ENCODE measurements at places on chromosomes 5 and 9. TPM values are rescaled to one million over a fixed set of nuclear protein-coding genes. Genes with fewer than 3 reads are reported as not detected.

Gene DRD1
- total RNA-seq = not detected

Gene TMEM232
- 6.3 TPM for total RNA-seq

Gene AK8
- total RNA-seq = 0.47 TPM

Gene DNM1
- total RNA-seq = 63.7 TPM

Gene PCDHGA12
- 7.4 TPM for total RNA-seq

Gene WNK2
- under 0.01 TPM for total RNA-seq

Gene TXNDC8
- not detected for total RNA-seq

Measured in bronchial smooth muscle cell (primary cell).